Activated CD8-positive, alpha-beta memory T cell treated with anti-CD3 and anti-CD28 coated beads for 1 hour (primary cell): ENCODE measurements at places on chromosomes 1 and 21.

- DNase-seq = no peak
Measured at GRCh38 chr1:26602378-26602959, 72.9 kb downstream of the RPS6KA1 start.

GRCh38 chr1:25999041-25999800, 1.4 kb upstream of the PAFAH2 start:
- DNase-seq = no peak

DNA sequence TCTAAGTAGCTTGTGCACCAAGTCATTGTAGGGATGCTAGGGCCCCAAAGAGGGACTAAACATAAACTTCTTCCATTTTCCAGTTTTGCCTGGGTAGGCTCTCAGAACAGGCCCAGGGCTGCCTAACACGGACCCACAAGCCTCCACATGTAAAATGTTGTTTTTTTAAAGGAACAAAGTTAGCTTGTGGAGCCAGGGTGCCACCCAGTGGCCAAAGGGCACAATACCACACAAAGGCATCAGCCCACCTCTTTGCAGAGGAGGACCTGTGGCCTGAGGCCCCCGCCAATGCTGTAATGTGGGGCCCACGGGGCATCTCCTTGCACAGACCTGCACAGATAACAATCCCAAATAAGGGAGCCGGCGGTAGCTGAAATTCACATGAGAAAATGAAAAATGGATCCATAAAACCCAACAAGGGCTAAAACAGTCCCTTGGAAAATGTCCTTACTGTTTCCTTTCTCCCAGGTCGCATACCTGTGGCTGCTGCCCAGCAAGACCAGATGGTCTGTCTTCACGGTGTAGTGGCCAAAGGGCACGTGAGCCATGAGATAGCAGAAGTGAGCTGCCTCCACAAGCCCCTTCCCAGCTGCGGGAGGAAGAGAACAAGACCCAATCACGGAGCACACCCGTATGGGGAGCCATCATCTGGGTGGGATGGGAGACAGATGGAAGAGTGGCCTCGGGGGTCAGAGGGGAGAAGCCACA, 23.8 kb downstream of the SEC16B start:
- no peak for DNase-seq

DNA sequence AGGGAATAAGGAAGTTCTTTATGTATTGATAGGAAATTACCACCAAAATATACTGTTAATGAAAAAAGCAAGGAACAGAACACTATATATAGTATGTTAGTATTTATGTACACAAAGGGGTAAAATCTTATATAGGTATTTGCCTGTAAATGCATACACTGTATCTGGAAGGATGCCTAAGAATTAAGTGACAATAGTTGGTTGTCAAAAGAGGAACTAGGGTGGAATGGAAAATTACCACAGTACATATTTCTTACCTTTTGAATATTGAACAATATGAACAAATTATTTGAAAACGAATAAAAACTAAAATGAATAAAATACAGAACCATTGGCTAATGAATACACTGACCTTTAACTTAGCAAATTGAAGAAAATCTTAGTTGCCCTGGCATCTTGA, 13.6 kb downstream of the ARPC5 start:
- DNase-seq = no peak

GRCh38 chr1:95371666-95372282, 137.8 kb downstream of the RWDD3 start:
- DNase-seq = no peak

- no peak for DNase-seq
Measured at GRCh38 chr21:17786071-17786850, 32.9 kb downstream of the C21orf91 start.

- DNase-seq = no peak
Measured at GRCh38 chr1:14646973-14647372, 48.5 kb downstream of the KAZN start.

DNA sequence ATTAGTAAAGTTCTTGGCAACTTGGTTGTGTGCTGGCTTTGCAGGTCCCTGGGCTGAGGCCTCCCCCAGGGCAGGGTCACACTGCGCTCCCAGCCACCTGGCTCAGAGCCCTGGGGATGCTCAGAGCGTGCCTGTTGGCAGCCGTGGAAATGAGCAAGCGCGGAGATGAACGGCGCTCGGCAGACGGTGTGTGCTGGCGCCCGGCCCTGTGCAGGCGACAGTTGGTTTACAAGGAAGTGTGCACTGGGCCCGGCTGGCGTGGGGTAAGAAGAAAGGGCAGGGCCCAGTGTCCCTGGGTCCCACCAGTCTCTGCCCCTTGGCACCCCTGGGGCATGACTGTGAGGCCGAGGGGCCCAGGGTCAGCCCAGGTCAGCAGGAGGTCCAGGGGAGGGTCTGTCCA, 25.7 kb upstream of the PEX10 start:
- DNase-seq = no peak

- no peak for DNase-seq
Measured at GRCh38 chr1:53375440-53375839, 47.6 kb upstream of the LRP8 start.

DNA sequence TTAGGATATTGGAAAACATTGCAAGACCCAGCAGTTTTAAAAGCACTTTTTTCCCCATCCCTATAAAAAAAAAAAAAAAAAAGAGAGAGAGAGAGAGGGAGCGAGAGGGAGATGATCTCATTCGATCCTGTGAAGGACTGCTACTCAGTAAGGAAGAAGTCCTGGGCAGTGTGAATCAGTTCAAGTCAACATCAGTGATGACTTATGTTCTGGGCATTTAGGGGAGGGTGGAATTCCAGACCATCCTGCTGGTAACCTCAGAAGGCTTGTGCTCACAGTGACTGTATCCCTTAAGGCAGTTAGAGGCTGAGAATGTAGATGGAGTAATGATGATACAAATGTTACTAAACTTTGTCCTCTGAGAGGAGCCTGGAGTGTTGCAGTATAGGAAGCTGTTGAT, 151.4 kb downstream of the TGFB2 start:
- no peak for DNase-seq

DNA sequence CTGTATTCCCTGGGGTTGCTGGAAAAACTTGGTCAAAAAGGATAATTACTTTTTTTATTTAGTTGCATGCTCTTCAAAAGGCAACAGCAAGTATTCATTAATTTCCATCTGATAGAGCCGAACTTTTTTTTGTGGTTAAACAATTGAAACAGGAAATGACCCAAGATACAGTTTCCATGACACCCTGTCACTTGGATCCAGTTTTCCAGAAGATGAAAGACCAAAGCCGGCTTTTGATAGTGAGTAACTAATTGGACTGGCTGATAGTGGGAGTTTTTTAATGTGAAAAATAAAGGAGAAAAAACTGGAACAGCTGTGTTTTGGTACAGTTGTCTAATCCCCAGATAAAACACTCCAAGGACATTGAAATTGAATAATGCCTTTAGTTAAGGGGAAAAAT, 33.0 kb downstream of the CACHD1 start:
- DNase-seq = no peak

DNA sequence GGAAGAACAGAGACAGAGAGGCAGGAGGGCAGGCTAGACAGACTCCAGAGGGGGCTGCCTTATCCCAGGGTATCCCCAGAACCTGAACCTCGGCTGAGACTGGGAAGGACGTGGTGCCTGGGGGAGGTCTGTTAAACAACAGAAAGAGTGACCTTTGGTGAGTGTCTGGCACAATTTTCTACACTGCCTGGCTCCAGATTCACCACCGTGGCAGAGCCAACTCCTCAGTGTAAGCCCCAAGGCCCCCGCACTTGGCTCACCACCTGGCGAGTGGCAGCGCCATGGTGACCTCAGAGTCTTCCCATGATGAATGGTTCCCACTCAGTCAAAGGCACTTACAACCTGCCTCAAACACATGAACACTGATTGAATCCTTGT, 6.5 kb downstream of the RD3 start:
- no peak for DNase-seq

GRCh38 chr1:89291276-89291675, 18.6 kb upstream of the GBP5 start:
- no peak for DNase-seq

GRCh38 chr1:185656663-185657062, 77.5 kb upstream of the HMCN1 start:
- DNase-seq = no peak

DNA sequence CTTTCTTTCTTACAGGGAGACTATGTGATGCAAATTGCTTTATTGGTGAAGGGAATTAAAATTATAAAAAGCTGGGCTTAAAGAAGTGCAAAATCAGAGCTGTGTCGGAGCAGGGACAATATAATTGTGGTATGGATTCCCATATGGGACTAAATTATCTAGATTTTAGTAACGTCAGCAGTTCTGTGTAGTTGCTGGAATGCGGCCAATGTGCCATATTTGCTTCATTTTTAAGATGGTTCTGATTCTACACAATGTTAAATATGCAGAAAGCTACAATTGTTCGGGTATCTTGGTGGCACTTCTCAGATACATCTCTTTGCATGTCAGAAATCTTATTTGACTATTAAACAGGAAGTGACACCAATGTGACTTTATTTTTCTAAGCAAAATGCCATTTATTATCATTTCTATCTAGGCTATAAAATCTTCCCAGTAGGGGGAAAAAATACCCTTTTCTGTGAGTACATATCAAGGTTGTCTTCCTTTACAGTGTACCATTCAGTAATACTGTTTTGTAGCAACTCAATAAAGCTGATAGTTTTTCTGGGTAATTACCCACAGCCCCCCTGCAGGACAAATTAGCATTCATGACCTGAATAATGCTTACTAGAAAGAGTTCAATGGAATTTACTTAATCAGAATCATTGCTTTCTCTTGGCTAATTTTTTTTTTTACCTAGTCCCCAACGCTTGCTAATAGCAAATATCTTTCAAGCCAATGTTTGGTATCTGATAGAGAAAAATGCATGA, 288.3 kb upstream of the ADGRL2 start:
- DNase-seq = no peak

DNA sequence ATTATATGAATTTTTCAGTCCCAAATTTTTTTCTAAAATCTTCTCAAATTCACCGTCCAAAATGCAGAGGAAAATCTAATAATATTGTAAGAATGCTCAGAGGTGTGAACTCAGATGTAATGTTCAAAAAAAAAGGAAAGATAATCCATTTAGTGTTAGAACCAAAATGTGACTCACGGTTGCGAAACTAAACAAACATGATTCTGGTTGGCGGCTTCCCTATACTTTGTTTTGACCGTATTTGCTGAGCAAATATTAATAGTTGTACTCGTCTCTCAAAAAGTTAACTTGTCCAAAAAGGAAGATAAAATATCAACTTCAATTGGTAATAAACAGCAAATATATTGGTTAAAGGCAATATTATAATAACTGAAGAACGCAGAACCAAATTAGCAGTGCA, 34.4 kb downstream of the ZSWIM5 start:
- no peak for DNase-seq

DNA sequence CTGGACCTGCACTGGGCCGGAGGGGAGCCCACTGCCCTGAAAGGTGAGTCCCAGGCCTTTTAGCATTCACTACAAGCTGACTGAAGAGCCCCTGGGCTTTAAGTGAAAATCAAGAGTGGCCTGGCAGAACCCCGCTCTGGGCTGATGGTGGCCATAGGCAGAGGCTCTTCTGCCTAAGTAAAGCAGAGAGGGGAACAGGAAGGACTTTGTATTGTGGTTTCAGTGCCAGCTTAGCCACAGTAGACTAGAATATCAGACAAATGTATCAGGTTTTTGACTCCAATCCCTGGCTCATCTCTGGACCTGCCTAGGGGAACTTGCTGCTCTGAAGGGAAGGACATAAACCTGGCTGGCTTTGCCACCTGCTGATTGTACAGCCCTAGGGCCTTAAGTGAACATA, 10.2 kb upstream of the HENMT1 start:
- no peak for DNase-seq

DNA sequence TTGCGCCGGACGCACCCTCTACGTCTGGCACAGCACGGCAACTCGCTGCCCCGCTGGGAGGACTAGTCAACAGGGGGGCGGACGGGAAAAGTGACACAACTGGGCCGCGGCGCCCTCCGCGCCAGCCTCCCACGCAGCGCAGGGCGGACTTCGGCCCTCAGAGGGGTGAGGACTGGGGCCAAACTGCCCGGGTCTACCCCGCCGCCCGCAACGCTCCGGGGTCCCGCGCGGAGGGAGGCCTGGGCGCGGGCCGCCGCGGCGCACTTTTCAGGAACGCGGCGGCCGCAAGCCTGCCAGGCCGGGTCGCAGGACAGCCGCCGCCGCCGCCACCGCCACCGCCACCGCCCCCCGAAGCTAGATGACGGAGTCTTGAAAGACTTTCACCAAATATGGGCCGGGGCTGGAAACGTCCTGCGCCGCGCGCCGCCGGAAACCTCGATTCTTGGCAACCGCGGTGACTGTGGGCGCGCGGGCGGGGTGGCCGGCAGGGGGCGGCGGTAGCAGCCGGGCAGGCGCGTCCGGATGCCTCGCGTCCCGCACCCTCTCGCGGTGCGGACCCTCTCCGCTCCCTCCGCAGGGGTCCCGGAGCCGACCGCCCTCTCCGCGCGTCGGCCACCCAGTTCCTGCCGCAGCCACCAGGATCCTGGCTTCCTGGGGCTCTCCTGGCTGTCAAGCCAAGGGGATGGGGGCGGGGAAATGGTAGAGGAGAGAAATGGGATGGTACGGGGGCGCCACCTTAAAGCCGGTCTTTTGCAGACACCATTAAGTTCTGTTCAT, 3.7 kb upstream of the CCN1 start:
- DNase-seq = no peak

- DNase-seq = no peak
Measured at GRCh38 chr21:33011462-33011861, 14.3 kb upstream of the OLIG2 start.

DNA sequence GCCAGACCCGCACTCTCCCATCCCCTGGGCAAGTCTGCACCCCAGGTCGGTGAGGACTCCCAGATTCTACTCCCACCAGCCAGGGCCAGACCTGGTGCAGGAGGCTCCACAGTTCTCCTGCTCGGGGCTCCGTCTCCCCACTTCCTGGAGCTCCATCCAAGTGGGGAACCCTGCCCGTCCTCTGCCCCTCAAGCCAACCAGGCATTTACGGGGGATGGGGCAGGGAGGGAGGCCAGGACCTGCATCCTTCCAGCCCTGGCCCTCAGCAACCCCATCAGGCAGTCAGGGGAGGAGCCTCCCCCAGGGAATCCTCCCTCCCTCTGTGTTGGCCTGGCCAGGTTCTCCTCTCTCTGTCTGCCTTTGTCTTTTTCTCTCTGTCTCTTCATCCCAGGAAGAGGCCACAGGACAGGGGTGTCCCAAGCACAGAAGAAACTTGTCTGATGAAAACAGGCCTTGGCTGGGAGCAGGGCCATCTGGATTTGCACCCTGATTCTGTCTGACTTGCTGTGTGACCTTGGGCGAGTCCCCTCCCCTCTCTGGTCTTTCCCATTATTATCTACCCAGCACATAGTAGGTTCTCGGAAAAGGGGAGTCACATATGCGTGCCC, 18.5 kb upstream of the EPHA2 start:
- no peak for DNase-seq

GRCh38 chr1:24111996-24112779, at the start of gene MYOM3:
Gene MYOM3, minus strand, starts transcription at chr1:24112135. Its CDS starts 3,499 bp downstream, at chr1:24108636.
- no peak for DNase-seq

- no peak for DNase-seq
Measured at GRCh38 chr1:55559161-55559611, 344.0 kb upstream of the USP24 start.
